ENCODE measurements at places on chromosomes 5 and 9.

DNA sequence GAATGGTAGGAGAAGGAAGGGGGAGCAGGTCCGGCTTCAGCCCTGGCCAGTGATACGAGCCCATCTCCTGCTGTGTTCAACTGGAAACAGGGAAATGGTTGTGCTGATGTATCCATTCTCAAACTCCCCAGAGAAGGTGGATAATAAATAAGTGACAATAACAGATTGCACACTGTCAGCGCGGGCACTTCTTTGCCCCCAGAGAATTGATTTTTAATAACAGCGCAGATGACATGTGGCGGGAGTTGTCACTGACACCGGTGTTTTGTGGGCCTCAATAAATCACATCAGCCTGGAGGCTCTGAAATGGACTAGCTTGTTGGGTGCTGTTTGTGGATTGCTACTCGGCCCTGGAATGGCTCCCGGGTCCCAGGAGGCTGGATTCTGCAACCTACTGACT, 141.4 kb upstream of the PANK3 start:
- peak; percentile 84 for DNase-seq

DNA sequence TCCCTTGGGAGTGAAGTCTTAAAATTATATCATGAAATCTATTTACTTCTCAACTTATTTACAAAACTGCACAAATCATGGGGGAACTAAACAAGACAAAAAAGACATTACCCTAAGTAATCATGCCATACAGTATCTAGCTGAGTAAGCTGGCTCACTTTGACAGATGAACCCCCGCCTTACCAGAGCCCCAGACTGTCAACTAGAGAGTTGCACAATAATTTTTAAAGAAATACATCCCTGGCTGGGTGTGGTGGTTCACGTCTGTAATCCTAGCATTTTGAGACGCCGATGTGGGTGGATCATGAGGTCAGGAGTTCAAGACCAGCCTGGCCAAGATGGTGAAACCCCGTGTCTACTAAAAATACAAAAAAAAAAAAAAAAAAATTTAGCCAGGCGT, 62.3 kb downstream of the LPAR1 start:
- DNase-seq = no peak

DNA sequence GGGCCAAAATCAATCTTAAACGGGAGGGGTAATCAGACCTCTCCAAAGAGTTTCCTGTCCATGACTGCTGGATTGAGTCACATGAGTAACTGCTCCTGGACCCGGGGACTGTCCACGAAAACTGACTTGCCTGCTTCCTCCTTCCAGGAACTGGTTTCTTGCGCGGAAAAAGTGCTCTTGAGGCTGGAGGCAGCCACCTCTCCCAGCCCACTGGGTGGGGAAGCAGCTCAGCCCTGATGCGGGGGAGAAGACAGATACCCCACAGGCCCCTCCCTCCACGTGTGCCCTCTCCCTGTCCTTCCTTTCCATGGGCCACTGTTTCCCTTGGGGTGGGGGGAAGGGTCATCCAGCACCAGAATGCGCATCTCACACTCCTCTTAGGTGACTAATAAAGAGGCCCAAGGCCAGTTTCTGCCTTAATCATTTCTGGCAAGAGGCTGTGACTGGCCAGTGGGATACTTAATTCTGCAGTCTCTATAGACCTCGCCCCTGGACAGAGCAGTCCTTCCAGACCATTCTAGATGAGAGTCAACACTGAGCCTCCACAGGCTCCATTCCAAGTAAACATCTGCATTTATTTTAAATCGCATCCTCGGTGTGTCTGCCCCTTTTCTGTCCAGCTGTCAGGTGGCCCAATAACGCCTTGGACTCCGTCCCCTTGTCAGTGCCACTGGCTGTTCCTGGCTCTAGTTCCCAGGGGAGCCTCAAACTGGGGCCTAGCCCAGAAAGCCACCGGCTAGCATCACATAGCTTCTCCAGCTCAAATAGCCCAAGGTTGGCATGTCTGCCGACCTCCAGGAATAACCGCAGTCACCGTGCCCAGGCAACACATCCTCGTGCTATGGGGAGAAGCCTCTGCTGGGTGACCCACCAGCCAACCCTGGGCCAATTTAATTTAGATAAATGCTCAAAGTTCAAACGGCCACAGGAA, 12.0 kb downstream of the REXO4 start:
- DNase-seq = no peak

GRCh38 chr5:154206311-154206710, 15.8 kb downstream of the GALNT10 start:
- no peak for DNase-seq

DNA sequence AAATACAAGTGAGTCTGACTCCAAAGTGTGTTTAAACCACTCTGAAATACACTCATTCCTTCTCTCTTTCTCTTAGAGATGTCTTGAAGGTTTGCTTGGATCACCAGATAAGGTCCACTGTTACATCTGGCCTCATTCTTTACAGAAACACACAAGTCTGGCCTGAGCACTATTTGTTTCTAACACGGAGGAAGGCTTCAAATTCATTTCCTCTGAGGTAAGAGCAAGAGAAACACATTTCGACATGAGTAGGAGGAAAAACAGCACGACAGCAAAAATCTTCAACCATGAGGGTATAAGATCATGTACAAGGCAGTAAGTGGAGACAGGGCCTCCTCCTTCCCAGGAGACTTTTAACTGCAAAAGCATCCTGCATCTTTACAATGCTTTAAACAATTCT, 8.0 kb downstream of the SIL1 start:
- DNase-seq = no peak

GRCh38 chr5:144356489-144356888, 185.8 kb downstream of the KCTD16 start:
- DNase-seq = no peak

DNA sequence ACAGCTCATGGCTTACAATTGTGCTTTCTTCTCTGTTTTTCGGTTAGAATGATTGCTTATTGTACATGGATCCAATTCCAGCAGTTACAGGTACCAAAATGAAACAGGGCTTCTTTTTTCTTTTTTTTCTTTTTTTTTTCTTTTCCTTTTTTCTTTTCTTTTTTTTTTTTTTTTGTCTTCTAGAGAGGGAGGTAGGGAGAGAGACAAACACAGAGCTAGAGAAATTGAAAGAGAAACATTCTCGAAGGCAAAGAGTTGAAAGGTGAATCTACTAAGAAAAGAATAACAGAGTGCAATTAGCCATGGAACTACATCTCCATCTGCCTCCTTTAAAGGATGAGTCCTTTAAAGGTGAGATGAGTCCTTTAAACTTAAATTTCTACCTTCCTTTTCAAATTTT, 1.0 kb upstream of the EDIL3 start:
- no peak for DNase-seq
